Activated CD4-positive, alpha-beta T cell treated with anti-CD3 and anti-CD28 coated beads for 36 hours (primary cell): ENCODE measurements at places on chromosomes 1 and 21. TPM values are rescaled to one million over a fixed set of nuclear protein-coding genes. Genes with fewer than 3 reads are reported as not detected.
A peak's percentile ranks its signal among the peaks of the same experiment; 100 is the strongest.

Gene MEAF6
- total RNA-seq, result 66.8 TPM

Gene LMX1A
- total RNA-seq, result not detected

Gene TRIM62
- 3.7 TPM for total RNA-seq

Gene FMO2
- total RNA-seq, result not detected

Gene CYP4A22
- total RNA-seq, result not detected

Gene LCE3D
- total RNA-seq, result not detected

Gene FASLG
- total RNA-seq, result 4.0 TPM

Gene PTPN22
- 42.4 TPM for total RNA-seq

Gene KRTAP19-3
- total RNA-seq, result not detected

DNA sequence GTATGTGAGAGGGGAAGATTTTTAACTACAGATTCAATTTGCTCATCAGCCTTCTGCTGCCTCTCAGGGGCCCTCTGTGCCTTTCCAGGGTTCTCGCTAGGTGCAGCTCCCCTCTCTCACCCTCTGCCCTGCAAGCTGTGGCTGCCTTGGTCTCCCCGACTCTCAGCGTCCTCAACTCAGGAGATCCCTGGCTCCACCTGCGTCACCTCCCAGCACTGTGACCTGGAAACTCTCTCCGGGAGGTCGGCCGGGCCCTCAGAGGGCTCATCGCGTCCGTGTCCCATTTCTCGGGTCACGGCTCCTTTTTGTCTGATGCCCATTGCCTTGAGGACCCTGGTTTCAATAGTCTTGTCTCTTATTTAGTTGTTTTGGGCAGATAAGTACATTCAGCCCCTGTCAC, 63.5 kb upstream of the ADARB1 start:
- peak; percentile 0 for DNase-seq

DNA sequence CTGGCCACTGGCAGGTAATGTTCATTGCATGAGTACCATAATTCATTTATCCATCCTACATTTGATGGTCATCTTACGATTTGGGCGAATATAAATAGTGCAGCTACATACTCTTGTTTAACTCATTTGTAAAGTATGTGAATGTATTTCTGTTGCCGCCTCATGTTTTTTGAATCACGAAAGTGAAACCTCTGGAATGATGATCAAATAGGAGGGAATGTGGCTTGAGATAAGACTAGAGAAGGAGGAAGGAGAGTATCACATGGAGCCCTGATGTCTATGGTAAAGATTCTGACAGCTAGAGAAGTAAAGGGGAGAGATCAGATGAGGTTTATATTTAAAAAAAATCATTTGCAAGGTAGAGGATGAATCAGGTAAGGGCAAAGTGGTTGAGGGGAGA, 8.0 kb downstream of the MRPS14 start:
- DNase-seq, result no peak

GRCh38 chr1:11473491-11474034, 5.4 kb upstream of the DISP3 start:
- DNase-seq, result peak; percentile 52

GRCh38 chr21:29215709-29216108, 83.0 kb upstream of the BACH1 start:
- no peak for DNase-seq

GRCh38 chr21:36909423-36909822, 57.0 kb downstream of the HLCS start:
- DNase-seq, result peak; percentile 11

- DNase-seq, result no peak
Measured at GRCh38 chr21:38182370-38182985, 74.3 kb upstream of the KCNJ15 start.

DNA sequence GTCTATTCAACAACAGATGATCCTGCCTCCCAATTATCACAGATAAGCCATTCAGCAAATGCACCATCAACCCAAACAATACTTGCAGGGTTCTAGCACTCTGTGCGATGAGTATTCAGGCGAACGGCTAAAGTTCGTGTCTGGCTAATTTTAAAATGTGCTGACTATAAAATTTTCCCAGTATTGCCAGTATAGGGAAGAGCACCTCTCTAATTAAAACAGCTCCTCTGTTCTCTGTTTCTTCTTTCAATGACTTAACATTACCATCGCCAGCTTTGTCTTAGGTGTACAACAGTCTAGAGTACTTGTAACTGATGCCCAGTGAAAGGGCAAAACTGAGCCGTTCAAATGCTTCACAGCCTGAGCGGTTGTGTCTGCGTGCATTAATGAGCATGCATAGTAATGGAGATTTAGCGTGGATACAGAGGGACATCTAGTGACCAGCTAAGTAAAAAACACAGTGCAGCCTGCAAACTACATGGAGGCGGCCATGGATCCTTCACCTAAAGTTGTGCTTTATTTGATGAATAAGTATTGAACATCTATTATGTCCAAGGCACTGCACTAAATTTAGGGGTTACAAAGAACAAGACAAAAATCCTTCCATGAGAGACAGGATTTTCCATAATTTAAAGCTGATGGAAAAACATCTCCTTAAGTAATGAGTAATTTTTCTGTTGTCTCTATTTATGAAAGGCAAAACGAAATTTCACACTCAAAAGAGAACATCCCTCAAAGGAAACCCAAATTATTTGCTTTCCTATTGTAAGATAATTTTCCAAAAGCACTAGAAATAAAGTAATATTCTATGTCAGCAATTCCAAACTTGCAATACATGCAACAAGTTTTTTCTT, 120.0 kb downstream of the SETD4 start:
- peak; percentile 21 for DNase-seq

GRCh38 chr21:17901458-17902079, 82.4 kb upstream of the C21orf91 start:
- DNase-seq, result no peak

- peak; percentile 2 for DNase-seq
Measured at GRCh38 chr21:45990741-45991605, 9.4 kb downstream of the COL6A1 start.

DNA sequence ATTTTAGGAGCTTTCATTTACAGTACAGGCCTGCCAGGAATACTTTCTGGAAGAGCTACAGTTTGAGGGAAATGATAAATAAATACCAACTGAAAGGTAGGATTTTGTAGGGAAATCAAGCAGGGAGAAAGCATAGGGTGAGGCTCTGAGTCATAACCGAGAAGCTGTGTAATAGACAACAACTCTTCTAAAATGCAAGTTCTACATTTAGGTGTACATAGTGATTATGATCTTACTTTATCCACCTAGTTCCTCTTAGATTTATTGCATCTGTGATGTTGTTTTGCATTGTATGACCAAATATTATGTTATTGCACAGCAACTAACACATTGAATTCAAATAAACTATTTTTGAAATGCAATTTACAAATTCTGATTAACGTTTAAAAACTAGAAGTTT, 819.3 kb downstream of the PLA2G4A start:
- no peak for DNase-seq

DNA sequence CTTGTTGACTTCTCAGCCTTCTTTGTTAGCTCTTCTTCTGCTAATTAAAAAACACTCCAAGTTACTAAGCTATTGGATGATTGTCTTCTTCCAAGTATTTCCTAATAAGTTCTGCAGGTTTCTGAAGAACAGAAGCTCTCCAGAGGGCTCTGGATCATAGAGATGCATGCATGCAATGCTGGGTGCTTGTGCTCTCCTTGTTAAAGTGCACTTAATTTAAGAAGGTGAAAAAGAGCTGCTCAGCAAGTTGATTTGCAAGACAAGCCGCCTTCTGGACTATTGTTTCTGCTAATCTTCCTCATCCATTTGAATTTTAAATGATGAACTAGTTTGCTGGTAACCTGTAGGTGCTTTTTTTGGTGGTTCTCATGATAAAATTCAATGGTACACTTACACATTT, 16.1 kb downstream of the RRP15 start:
- DNase-seq, result no peak

DNA sequence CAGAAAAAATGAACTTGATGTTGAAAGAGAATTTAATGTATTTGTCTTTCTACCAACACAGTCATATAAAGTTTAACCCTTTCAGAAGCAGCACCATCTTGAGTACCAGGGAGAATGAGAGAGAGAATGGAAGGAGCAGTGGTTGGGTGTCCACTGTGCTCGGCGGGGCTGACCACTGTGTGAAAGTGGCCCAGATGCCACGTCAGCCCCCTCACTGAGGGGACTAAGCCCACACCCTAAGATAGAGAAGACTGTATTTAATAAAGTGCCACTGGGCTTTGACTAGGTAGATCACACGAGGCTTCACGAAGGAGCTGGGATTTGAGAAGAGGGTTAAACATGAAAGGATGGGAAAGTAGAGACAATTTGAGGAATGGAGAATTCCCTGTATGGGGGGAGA, 31.2 kb downstream of the BATF3 start:
- DNase-seq, result no peak

DNA sequence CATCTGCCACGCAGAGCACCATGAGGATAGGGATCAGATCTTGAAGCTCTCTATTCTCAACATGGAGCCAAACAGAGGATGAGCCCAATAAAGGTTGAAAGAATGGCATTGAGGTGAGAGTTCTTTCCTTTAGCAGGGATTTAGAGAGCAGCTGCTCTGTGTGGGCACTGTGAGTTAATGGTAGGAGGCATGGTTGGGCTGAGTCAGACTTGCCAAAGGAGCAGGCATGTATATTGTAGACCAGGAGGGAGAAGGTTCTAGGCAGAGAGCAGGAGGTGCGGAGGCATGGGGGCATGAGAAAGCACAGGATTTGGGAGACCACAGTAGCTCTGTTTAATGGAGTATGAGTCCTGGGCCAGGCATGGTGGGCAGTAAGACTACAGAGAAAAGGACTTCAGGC, 32.0 kb downstream of the TMEM53 start:
- DNase-seq, result no peak

GRCh38 chr1:54685335-54685905, 30.2 kb upstream of the TTC4 start:
- no peak for DNase-seq

GRCh38 chr1:245173446-245174211, 18.8 kb downstream of the KIF26B start:
- no peak for DNase-seq

DNA sequence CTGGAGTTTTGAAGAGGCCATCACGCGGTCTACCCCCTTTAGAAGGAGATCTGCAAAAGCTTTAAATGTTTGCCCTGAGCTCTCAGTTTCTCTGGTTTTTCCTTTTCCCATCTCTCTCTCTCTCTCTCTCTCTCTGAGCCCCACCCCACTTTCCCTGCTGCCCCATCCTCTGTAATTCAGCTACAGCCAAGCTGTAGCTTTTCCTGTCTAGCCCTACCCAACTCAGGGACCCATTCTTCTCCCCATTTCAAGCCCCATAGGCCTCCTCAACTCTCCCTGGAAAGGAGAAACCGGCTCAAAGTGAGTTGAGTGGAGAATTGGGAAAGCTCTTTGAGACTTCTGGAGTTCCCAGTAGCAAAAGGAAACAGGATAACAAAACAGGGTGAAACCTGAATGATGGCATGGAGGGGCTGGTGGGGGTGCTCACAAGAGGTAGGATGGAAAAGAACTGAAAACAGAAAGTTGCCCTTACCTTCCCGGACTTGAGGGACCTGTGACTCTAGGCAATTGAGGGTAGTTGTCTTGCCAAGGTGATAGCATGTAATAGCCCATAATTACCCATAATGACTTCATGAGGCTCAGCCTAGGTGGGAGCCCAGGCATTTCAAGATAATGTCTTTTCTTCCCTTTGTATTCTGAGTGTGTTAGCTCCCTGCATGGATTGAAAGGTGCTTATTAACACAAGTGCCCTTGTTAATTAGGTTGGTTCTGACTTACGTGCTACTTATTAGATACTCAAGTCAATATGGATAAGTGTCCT, 84.9 kb downstream of the SLC16A1 start:
- no peak for DNase-seq

- DNase-seq, result no peak
Measured at GRCh38 chr1:203420263-203420662, 55.3 kb upstream of the PRELP start.

DNA sequence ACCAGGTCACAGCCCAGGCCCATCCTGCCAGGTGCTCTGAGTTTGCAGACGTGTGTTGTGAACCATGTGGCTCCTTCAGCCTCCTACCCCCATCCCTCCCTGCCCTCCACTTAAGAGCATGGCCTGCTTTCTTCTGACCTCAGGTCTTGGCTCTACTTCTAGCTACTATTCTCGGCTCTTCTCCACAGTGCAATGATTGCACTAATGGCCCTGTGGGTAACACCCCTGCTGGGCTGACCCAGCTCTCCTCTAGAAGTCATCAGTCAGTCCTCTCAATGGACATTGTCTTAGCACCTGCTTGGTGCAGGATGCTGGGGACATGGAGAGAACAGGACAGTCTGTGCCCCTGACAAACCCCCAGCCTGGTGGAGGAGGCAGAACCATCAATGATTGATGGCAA, 22.2 kb upstream of the IFFO2 start:
- no peak for DNase-seq

- DNase-seq, result no peak
Measured at GRCh38 chr1:40625476-40626382, 39.8 kb downstream of the RIMS3 start.

GRCh38 chr21:34933609-34934335, 115.3 kb downstream of the RUNX1 start:
- peak; percentile 40 for DNase-seq

- no peak for DNase-seq
Measured at GRCh38 chr1:81803431-81804110, 2.8 kb downstream of the ADGRL2 start.
